ENCODE measurements at places on chromosomes 2 and 18.

- no peak for DNase-seq
Observed at GRCh38 chr2:79713131-79713785, 200.4 kb downstream of the CTNNA2 start.

DNA sequence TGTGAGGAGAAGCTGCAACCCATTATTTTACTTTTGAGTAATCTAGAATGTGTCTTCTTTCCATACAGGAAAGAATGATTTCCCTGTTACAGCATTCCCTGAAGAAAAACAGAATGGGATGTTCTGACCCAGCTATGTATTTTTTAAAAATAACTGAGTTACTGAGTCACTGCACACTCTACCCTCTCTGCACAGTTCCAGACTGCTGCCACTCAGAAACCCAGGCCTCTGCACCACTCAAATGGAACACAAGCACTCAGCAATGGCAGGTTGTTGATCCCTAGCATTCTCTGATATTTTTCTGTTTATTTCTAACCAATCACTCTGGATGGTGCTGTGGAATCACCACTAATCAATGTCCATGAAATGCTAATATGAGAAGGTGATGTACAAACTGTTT is 1300.0 kb upstream of the FAM98A start:
- DNase-seq = no peak

- DNase-seq = no peak
Observed at GRCh38 chr2:181857483-181857882, 34.0 kb upstream of the ITPRID2 start.

DNA sequence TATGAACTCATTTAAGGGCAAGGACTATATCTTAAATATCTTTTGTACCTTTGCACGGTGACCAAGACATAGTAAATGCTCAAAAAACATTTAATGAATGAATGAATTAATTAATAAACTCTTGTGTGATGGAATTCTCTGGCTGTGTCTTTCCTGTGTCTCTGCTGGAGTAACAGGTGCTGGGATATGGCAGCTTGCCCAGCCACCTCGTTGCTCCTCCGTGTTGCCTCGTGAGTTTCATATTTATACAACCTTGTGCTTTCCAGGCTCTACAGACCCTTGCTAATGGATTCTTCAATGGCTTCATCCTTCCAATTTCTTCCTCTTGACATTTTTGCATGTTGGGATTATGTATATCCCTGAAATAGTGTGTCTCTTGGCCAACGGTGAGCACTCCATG is 30.4 kb downstream of the CTAGE1 start:
- DNase-seq = no peak

DNA sequence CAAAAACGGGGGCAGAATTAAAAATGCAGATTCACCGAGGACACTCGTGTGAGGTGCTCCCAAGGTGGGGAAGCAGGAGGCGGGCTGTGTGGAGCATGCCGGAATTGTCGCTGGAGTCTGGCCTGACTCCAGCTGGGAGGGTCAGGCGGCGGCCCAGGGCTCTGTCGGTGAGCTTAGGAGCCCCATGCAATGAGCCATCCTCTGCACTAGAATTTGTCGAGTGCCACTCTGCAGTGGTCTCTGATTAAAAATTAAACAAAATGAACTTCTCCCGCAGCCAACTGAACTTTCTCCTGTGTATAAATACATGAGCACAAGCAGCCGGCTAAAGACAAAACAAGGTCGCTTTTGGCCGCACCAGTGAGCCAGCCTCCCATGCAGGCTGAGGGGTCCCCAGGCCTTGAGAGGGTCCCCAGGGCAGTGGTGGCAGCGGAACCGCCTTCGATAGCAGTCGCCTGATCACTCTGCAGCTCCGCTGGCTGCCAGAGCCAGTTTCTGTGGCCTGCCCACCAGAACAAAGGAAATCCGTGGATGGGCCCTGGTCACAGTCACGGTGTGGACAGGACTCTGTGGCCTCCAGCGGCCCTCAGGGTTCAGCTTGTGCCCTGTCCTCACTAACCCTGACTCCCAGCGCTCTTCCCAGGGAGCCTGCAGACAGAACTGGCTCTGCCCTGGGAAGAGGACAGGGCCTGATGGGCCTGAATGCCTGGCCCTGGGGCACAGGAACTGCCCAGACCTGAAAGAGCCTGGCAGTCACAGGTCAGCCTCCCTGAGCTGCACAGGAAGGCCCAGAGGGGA is 201.3 kb downstream of the EIPR1 start:
- DNase-seq = no peak

GRCh38 chr18:76456823-76457222 is 38.2 kb downstream of the ZNF516 start:
- DNase-seq = no peak

GRCh38 chr2:78020491-78020890 is 498.3 kb upstream of the LRRTM4 start:
- no peak for DNase-seq

DNA sequence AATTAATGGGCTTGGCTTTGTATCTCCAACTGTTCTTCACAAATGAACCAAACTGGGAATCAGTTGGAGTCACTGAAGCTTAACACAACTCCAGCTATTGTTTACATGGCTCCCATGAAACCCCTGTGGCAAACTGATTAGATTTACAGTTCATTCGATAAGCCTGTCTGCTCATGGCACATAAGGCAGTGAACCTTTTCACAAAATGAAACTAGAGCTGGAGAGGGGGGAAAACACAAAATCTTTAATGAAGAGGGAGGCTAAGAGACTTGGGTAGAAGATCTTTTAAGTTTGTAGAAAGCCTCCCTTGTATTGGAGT is 11.6 kb upstream of the ITGA6 start:
- DNase-seq = no peak

DNA sequence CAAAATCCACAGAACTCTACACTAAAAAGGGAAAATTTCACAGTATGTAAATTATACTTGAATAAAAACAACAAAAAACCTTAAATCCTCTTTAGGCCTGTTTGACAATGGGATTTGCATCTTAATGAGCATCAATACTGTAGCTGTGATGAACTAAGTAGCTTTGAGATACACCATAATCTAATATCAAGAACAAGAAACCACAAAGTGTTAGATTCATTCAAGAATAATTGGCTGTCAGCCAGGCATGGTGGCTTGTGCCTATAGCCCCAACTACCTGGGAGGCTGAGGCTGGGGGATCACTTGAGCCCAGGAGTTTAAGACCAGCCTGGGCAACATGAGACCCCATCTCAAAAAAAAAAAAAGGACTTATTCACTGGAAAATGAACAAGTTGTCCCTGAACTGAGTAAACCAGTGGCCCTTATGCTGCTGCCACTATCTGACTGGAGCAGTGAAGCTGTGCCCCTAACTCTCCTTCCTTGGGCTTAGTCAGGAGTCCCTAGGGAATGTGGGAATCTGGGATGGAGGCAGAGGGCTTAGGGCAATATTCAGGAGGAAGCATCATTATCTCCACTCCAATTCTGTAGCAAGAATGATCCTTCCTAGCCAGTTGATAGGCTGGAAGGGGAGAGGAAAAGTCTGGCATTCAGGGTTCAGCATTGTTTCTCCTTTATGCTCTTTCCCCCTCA is 88.5 kb downstream of the PRKCE start:
- DNase-seq = no peak

DNA sequence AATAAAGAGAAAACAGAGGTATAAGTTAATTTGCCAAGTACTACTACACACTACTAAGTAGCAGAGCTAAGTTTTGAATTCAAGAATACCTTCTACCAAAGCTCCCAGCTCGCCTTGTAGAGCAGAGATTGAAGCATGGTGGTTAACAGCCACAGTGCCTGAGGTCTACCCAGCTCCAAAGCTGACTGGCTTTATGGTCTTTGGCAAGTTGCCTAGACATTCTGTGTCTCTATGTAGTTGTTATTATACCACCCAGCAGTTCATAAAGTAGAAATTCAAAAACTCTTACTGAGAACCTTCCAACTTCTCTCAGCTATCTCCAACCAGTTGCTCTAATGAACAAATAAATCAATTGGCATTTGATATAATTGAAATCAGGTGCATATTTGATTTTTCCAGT is 87.8 kb downstream of the PDE11A start:
- no peak for DNase-seq

- no peak for DNase-seq
Observed at GRCh38 chr2:225458431-225459117, 59.1 kb downstream of the NYAP2 start.

DNA sequence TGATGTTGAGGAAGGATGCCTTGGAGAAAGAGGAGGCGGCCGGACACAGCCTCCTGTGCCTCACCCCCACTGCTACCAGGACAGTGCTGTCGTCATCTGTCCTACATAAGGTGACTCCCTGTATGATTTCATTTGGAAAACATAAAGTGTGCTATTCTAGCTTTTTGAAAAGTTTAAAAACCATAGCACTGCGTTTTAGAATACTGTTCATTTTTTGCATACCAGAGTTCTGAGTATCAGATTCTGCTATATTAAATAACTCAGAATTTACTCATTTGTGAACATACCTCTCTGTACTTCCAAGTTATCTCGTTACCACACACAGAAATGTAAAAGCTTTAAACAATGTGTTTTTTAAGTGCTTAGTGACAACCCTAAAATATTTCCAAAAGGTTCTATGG is 302.9 kb downstream of the LRRTM1 start:
- no peak for DNase-seq

DNA sequence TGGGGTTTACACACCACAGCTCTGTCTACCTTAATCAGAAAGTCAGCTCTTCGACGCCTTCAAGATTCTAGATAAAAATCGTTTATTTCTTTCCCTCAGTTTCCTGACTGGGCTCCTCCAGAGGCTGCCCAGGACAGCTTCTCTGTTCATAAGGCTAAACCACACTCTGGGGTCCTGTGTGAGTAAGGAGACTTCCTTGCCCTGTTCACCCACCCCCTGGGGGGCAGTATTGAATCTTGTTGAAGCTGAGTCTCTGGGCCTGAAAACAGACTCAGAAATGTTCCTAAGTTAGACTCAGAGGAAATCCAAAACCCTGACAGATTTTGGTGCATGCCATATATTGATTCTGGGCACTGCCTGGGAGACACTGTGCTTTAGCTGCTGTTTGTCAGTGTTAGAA is 43.0 kb downstream of the G6PC2 start:
- no peak for DNase-seq

DNA sequence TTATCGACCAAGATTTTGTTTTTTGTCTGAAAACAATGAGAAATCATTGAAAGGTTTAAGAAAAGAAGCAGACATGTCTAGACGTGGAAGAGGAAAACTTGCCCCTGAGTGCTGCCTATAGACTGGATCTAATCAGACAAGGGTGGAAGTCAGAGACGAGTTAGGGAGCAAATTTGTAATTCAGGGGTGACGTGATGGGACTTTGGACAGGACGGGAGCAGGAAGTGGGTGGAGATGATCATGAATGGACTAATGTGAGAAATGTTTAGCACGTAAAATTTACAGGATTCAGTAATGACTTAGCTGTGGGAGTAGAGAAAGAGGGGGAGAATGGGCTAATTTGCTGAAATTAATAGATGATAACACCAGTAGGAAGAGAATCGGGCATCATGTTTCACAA is 117.0 kb upstream of the EPHA4 start:
- DNase-seq = no peak

DNA sequence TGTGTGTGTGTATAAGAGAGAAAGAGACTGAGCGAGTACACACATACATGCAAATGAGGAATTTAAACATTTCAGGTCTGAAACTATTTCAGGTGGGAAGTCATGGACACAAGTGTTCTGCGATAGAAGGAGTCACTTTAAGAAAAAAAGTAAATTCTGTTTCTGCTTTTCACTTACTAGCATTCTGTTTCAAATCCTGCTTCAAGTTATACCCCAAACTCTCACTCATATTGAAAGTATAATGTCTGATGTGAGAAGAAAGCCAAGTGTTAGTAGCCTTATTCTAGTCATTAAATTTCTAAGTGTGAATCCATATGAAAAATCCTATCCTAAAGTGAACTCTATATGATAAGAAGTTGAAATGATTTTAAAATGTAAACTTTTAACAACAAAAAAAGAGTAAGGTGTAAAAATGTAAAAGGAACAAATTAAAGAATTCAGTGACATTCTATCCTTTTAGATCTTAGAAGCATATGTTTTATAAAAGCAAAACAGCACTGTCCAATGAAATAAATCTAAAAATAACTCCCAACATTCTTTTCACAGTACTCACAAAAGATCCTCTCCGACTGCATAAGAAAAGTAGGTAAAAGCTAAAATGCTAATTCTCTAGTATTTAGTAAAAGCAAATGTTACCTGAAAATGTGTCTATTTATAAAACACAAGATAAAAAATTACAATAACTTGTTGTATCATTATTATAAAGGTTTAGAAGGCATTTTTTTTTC is 570.6 kb downstream of the ZEB2 start:
- no peak for DNase-seq

GRCh38 chr2:120630031-120630701 is 105.5 kb upstream of the GLI2 start:
- DNase-seq = no peak

DNA sequence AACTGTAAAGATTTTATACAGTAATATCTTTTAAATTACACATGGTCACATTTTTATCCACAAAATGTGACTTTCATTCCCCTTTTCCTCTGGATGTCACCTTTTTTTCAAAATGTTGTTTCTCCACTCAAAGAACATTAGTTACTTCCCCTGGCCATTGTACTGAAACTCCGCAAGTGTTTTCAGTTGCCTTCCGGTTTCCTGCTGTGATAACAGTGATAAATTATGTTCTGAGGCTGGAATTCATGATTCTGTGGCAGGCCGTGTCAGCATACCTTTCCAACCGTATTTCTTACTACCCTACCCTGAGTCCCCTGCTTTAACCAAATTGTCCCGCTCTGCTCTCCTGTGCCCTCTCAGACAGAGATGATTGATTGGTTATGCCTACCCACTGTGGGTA is 53.5 kb downstream of the MGAT5 start:
- DNase-seq = no peak

DNA sequence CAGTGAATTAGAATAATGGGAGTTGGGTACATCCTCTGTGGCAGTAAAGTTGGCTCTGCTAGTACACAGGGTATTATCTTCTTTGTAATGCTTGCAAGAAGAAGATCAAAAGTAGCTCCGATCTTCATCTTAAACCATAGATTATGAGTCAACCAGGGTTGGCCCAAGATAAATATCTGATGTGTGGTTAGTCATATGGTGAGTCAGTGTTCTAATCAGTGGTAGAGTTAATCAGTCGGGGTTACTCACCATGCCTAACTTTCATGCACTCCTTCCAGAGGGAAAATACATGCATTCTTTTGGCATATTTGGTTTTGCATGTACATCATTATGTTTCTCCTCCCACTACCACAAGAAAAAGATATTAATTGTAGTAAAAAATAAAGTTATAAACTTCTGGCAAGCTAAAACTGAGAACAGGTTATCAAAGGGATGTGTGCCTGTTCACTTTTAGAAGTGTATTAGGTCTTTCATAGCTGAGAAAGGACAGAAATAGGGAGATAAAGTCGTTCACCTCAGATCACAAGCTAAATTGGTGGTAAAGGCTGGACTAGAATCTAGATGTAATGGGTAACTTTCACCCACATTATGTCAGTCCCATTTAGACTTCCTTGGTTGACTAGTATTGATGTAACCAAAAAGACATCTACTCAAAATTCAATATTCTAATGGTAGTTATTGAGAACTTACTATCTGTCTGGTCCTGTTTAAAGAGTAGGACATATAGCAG is 684.4 kb downstream of the IRS1 start:
- DNase-seq = no peak

DNA sequence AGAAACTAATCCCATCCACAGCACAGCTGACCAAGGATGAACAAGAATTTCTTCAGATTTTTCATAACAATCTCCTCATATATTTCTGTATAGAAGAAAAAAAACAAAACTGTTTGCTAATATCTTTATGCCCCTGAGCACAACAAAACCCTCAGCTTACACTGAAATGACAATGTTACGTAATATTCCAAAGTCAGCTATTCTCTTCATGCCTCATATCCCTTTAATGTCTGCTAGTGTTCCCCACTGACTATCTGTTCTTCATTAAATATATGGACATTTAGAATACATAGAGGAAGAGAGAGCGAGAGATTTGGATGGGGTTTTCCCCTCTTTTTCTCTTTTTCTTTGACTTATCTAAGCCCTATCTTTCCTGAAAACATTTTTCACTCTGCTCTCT is 87.9 kb upstream of the GULP1 start:
- no peak for DNase-seq

All from activated CD8-positive, alpha-beta memory T cell treated with anti-CD3 and anti-CD28 coated beads for 1 hour (primary cell).